ENCODE measurements at places on chromosomes 1 and 21. TPM values are rescaled to one million over a fixed set of nuclear protein-coding genes. Genes with fewer than 3 reads are reported as not detected.

Gene KCNJ6
- 0.55 TPM for total RNA-seq

Gene SPATC1L
- total RNA-seq: 0.72 TPM

Gene SLC22A15
- 0.29 TPM for total RNA-seq

Gene RBM11
- total RNA-seq: not detected

Gene CEP85
- 10.3 TPM for total RNA-seq

Gene SLC37A1
- total RNA-seq: 72.9 TPM

Gene GBP3
- total RNA-seq: 22.0 TPM

Gene S100A7A
- not detected for total RNA-seq

Gene SLC45A1
- total RNA-seq: 3.0 TPM

Gene COL16A1
- total RNA-seq: 121 TPM

Gene KCNA3
- total RNA-seq: 0.89 TPM

Gene RPS27
- total RNA-seq: 43.4 TPM

Gene TPTE
- total RNA-seq: not detected

Gene CCDC17
- total RNA-seq: 5.1 TPM

Gene ABCA4
- total RNA-seq: not detected

Gene F13B
- total RNA-seq: not detected

Gene BMP8B
- 0.14 TPM for total RNA-seq

Measured in stomach (tissue), 19 donors.